Anterior cingulate cortex (tissue), 58 donors: ENCODE measurements at places on chromosomes 3 and 15.

DNA sequence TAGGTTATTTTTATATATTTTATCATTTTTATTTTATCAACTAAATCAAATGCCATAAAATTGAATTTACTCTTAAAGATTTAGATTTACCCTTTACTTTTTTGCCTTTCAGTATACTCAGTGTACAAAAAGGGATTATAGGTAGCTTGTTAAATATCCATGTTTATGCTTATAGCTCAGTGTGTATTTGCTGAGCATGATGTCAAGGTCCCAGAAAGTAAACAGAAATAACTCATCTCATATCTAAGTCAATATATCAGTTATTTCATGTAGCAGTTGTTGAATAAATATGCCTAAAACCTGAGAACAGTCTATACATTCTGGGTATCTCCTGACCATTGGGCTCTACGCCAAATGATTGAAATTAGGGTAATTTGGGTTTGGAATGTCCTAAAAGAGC is 693.8 kb downstream of the NAALADL2 start:
- DNase-seq: no peak

- DNase-seq: no peak
Observed at GRCh38 chr15:22224241-22224671, 143.9 kb downstream of the OR4M2 start.

DNA sequence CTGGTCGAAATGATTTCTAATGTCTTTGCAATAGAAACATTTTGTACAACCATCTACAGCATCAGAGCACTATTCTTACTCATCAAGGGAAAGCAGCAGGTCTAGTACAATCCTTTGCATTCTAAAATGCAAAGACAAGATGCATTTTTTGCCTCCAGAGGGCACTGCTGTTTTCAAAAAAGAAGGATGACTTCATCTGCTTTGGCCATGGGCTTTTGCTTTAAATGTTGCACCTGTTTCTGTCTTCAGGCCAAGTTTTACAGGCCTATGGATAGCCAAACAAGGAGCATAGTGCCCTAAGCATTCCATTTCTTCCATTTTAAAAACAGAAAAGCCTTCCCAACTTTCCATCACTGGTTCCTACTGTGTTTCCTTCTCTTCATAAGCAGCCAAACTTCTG is 3.4 kb downstream of the PARP9 start:
- DNase-seq: no peak

- no peak for DNase-seq
Observed at GRCh38 chr3:67804089-67804488, 149.7 kb upstream of the SUCLG2 start.

DNA sequence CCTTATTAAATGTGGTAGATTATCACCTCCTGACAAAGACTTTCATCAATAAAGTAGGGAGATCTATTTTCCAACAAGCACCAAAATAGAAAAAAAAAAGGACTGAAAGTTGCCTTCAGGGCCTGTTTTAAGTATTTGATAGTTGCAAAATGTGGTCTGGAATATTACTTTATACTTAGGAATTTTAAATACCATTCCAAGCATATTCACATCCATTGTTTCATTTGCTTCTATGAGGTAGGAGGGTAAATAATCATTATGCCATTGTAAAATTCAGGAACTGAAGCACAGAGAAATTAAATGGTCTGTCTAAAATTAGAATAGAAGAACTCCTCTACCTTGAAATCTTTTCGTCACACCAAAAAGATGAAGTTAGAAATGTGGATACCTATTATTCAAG is 110.0 kb downstream of the TMCC1 start:
- DNase-seq: no peak

GRCh38 chr15:100114571-100114970 is 227.2 kb downstream of the ADAMTS17 start:
- no peak for DNase-seq

GRCh38 chr3:132628157-132628556 is 31.1 kb downstream of the ACKR4 start:
- no peak for DNase-seq

GRCh38 chr15:55194256-55194655 is 2.5 kb downstream of the RSL24D1 start:
- DNase-seq: no peak

DNA sequence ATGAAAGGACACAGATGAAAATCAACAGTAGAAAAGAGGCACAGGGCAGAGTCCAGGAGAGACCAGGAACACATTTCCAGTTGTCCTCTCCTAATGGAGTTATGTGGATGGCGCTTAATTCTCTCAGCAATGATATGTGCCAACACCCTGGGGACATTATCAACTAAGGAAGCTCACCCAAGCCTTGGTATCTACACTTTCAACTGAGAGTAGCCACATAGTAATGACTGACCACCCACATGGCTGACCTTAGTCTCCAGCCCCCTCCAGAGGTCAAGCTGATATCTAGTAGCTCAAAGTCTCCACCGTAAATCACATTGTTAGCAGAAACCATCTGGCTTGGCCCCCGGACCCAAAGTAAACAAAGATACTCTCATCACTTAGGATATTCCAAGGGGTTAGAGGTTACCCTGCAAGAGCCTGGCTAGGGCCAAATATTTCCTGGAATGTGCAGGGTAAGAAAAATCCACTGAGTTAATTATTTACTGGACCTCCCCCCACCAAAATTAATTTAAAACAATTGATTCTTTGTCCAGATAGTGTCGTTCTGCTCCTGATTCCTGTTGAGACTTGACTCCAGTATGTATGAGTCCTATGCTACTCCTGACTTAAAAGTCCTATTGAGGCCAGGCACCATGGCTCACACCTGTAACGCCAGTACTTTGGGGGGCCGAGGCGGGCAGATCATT is 24.8 kb downstream of the GABRR3 start:
- DNase-seq: no peak

- DNase-seq: peak; percentile 18
Observed at GRCh38 chr3:181698263-181698954, 13.3 kb upstream of the SOX2 start.

DNA sequence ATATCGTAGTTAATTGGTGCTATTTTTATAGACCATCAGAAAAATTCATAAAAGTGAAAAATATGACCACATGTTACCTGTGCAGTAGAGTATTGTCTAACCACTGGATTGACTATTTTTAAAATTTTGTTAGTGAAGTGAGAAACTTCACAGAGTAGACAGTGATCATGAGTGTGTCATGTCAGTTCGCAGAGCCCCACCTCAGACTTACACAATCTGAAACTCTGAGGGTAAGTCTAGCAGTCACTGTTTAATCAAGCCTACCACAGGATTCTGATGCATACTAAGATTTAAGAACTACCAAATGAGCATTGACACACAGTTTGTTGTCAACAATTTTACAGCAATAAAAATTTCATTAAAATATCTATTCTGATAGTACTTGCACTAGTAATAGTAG is 552.9 kb upstream of the SUCLG2 start:
- DNase-seq: no peak

DNA sequence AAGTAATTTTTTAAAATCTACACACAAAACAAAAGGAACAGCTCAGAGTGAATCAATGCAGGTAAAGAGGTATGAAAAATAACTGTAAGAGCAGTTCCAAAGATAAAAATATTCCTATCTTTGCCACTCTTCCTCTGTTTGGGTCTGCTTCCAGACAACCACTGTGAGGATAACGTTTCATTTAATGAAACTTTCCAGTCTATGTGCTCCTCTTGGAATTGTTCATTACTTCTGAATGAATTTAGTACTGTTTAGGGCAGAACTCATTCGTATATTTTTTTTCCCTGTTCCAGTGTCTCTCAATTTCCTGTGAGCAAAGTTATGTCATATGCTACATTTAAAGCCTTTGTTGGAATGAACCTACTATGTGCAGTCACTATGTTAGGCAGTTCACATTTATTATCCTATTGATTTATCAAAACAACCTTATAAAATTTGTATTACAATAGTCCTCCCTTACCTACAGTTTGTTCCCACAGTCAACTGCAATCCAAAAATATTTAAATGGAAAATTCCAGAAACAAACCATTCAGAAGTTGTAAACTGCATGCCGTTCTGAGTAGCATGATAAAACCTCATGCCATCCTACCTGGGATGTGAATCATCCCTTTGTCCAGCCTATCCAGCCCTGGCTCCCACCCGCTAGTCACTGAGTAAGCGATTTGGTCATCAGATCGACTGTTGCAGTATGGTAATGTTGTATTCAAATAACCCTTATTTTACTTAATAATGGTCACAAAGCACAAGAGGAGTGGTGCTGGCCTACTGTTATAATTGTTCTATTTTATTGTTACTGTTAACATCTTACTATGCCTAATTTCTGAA is 98.1 kb downstream of the TMCC1 start:
- DNase-seq: no peak

GRCh38 chr3:32734756-32735155 is 49.8 kb downstream of the CNOT10 start:
- DNase-seq: no peak

- DNase-seq: no peak
Observed at GRCh38 chr3:53274938-53275605, 19.2 kb upstream of the TKT start.

- no peak for DNase-seq
Observed at GRCh38 chr15:80817901-80818300, 38.7 kb downstream of the CEMIP start.

- DNase-seq: no peak
Observed at GRCh38 chr3:152225201-152225600, 43.5 kb upstream of the MBNL1 start.

DNA sequence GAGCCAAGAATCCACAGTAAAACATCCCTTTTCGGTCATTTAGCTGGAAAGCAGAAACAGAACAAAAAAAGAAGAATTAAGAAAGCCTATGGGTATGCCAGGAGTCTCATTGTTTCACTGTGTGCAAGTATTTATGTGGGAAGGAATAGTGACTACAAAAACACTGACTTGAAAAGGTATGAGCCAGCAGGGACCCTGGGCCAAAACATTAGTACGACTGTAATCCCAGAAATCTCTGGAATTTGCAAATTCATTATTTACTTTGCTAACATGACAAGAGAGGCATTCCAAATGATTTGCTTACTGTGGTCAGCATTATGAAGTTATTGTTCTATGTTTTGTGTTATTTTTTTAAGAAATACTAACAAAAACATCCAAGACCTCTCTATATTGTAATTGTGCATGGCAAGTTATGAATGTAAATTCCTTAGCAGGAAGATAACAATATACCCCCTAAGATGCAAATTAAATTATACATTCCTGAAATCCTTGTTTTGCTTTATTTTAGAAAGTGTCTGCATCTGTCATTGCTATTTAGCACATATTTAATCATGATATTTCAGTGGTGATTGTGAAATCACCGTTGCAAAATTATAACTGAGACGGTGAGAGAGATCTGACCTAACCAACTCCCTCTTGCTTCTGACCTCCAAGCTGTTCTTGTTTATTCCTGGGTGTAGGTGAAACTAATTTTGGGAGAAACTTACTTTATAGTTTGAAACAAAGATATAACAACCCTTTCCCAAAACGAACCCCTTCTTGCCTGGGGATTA is 299.2 kb downstream of the ZPLD1 start:
- no peak for DNase-seq

DNA sequence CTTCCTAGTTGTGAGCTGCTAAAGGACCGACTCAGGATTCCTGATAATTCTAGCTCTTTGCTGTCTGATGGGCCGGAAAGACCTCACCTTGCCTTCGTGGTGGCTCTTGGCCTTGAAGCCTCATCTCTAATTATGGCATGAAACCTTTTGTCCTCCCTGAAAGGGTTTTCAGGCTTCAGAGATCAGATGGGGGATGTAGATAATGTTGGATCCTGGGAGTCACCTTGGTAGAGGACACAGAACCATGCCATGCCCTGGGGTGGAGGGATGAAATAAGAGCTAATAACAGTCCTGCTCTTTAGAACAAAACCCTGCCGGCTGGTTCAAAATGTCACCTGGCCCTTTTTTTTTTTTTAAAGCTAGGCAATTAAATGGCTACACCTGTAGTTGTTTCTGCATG is 50.8 kb upstream of the SYN2 start:
- no peak for DNase-seq

GRCh38 chr3:10774825-10775224 is 41.2 kb upstream of the SLC6A11 start:
- DNase-seq: no peak

GRCh38 chr15:70722266-70723121 is 40.9 kb downstream of the UACA start:
- no peak for DNase-seq

- no peak for DNase-seq
Observed at GRCh38 chr3:117596503-117596902, 886.9 kb downstream of the TUSC7 start.
